ENCODE measurements at places on chromosomes 4 and X.

- DNase-seq: no peak
Observed at GRCh38 chrX:110406822-110407221, 48.2 kb downstream of the RTL9 start.

DNA sequence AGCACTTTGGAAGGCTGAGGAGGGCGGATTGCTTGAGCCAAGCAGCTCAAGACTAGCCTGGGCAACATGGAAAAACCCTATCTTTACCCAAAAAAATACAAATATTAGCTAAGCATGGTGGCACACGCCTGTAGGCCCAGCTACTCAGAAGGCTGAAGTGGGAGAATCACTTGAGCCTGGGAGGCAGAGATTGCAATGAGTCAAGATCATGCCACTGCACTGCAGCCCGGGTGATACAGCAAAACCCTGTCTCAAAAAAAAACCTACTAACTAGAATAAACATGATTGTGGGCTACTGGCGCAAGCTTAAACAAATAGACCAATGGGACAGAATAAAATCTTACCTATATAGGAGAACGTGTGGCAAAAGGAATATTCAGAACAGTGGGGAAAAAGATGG lies 7.3 kb downstream of the CDKL2 start:
- no peak for DNase-seq

DNA sequence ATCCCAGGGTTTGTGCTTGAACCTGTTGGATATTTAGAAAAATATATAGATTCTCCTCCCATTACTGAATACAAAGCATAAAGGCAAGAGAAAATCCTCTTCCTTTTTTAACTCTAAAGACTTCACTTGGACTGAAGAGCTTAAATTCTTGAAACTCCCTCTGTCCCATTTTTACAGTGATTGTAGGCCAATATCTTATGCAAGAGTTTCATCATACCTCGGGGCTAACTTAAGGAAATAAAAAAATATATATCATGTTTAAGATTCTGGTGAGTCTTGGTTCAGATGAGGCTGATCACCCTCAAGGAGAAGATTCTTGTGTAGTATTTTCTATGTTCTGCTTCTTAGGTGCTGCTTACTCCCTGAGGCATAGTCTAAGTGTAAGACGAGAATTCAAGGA lies 1449.6 kb downstream of the C4orf33 start:
- DNase-seq: no peak

DNA sequence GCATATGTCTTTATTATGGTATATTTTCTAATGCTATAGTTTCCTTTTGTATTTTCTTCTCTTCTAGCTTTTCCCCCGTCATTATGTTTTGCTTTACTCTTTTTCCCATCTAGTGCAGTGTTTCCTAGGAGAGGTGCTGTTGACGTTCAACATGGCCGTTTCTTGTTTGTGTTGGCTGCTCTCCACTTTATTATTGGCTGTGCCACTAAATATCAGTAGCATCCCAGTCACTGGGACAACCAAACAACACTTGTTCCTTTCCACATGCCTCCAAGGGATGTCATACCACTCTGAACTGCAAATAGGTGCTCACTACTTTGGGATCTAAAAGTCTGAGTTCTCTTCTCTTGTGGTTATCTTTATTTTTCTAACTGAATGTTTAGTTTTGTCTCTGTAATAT lies 26.5 kb downstream of the GBA3 start:
- DNase-seq: no peak

- no peak for DNase-seq
Observed at GRCh38 chrX:112941209-112941837, 100.7 kb upstream of the AMOT start.

- no peak for DNase-seq
Observed at GRCh38 chr4:182090186-182090585, 153.0 kb upstream of the TENM3 start.

DNA sequence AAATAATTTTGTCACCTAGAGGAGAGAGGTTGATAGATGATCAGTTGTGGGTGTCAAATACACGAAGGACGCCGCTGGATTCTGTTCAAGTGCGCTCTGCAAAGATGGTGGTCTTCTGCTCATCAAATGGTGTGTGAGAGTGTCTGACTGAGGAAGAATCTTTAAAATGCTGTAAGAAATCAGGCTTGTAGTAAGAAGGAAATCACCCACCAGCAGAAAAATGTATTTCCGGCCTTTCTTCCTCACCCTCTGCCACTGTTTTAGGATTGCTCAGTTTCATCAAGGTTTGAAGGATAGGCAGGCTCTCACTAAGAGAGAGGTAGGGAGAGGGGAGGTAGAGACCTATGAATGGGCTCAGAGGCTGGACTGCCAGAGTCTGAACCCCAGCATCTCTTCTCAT lies 28.7 kb downstream of the RHOH start:
- no peak for DNase-seq

DNA sequence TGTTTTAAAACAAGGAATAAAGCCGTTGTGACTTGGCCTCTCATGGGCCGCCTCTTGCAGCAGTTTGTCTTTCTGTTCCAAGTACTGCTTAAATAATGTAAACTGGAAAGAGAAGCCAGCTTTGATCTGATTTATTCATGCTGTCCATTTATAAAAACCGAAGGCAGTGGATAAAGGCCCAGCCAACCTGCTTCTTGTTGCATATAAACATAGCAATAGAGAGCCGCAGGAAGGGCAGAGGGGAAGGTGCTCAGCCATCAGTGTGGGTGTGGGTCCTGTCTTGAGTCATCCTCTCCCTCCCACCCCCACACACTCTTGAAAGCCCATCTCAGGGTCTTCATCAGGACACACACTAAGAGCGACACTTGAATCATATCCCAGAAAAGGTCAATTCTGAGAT lies 187.9 kb upstream of the FAM9B start:
- no peak for DNase-seq

GRCh38 chrX:43165343-43165920 lies 387.5 kb upstream of the PPP1R2C start:
- DNase-seq: no peak
